Left lobe of liver (tissue), 2 donors: ENCODE measurements at places on chromosomes 16 and 17.

- DNase-seq: no peak
Observed at GRCh38 chr17:80852476-80853015, 139.1 kb upstream of the CHMP6 start.

GRCh38 chr17:16943032-16943352 lies 28.9 kb downstream of the TNFRSF13B start:
- DNase-seq: no peak

DNA sequence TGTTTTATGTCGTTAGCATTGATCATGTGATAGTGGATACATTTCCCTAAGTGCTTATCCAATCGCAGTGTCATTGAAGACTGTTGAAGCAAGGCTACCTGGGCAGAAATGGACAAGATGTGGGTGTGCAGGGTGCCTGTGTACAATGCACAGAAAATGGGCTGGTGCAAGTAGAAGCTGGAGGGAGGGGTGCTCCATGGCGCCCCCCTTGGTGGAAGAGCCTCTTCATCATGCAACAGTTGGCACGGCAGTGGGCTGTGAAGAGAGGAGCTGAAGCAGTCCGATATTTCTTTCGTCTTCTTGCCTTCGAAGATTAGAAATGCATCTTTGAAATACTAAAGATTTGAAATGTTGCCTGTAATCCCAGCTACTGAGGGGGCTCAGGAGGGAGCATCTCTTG lies 100.5 kb downstream of the PLCG2 start:
- DNase-seq: no peak

GRCh38 chr17:37310940-37311339 lies 64.8 kb upstream of the C17orf78 start:
- DNase-seq: no peak

DNA sequence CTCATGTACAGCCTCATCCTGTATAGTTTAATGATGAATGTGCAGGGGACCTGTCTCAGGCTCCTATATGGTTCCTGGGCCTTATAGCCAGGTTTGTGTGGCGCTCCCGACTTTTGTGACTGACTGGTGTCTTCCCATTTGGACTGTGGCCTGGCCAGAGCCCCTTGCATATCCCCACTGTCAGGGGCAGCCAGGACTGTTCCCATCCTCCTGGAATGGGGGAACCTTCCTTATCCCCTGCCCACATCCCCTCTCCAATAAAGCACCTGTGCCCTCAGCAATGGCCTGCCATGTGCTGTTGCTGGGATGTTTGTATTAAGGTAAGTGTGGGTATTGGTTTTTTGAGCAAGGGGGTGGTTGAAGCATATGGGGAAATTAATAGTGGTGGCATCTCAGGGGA lies 2.6 kb downstream of the B3GNT9 start:
- DNase-seq: no peak

DNA sequence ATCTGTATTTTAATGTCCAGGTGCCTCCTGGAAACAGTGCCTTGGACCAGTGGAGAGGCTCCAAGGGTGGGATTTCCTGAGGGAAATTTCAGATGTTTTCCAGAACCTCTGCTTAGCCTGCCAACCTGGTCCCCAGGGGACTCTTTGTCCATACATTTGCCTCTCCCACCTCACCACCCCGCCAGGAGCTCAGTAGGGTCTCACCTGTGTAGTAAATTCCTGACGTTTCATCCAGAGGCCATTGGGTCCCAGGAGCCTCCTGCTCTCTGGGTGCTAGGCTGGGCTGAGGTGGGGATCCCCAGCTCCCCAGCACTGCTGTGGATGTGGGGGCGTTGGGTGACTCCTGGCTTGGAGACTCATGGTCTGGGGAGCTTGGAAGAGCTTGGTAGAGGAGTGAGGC lies 2.7 kb downstream of the NLRP1 start:
- DNase-seq: no peak

DNA sequence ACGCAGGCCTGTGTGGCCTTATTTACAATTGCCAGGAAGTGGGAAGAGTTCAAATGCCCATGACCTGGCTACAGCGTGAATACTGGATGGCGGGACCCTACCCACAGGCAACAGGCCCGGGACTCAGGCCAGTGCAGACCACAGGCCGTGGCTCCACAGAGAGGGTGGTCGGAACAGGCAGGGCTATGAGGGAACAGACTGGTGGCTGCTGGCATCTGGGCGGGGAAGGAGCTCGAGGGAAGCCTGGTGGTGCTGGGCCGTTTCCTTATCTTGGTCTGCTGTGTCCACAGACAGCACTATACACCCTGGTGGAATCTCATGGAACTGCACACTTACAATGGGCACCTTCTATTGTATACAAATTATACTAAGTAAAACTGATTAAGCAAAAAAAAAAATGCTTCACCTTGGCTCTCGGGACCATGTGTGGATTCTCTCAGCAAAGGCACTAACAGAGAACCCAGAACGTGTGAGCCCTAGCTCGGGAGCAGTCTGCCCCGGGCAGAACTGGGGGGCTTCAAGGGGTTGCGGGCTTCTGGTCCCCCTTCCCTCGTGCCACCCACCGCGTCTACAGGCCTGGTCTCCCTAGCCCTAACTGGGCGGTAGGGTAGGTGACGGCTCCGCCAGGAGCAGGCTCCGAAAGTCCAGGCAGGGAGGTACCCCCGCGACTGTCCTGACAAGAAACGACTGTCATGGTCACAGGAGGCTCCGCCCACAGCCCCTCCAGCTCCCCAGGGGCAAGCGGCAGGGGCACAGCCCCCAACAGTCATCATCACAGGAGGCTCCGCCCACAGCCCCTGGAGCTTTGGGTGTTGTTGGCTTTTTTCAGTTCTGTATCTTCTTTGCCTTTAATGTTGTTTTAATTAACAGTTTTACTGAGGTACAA lies 21.8 kb downstream of the CEP131 start:
- DNase-seq: no peak

DNA sequence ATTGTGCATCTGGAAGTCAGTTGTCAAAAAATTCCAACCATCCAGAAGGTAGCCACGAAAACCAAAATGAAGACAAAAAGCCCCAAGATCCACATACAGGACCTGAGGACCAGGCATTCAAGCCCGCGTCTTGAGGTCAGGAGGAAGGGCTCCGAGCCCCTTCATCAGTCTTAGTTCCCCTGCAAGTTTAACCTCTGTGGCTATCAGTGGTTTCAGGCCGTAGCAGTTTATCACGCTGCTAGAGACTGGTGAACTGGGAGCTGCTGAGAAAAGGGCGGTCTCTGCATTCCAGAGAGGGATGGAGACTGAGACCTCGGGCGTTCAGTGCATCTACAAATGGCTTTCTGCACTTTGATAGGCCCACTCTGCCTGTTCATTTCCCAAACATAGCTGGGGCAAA lies 70.6 kb downstream of the IRF8 start:
- no peak for DNase-seq

DNA sequence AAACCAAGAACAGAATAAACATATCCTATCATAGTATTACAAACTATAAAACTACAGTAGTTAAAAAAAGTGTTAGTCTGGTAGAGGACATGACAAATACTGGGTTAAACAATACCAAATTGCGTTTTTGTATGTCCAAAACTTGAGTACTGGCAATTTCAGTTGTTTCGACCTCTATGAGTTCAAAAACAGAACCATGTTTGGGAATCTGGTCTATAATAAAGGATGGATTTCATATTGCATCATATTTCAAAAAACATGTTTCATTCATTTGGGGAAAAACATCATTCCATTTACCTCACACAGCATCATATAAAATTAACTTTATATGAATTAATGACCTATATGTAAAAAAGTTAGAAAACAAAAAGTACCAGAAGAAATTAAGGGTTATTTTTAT lies 81.8 kb downstream of the TRIM37 start:
- no peak for DNase-seq

DNA sequence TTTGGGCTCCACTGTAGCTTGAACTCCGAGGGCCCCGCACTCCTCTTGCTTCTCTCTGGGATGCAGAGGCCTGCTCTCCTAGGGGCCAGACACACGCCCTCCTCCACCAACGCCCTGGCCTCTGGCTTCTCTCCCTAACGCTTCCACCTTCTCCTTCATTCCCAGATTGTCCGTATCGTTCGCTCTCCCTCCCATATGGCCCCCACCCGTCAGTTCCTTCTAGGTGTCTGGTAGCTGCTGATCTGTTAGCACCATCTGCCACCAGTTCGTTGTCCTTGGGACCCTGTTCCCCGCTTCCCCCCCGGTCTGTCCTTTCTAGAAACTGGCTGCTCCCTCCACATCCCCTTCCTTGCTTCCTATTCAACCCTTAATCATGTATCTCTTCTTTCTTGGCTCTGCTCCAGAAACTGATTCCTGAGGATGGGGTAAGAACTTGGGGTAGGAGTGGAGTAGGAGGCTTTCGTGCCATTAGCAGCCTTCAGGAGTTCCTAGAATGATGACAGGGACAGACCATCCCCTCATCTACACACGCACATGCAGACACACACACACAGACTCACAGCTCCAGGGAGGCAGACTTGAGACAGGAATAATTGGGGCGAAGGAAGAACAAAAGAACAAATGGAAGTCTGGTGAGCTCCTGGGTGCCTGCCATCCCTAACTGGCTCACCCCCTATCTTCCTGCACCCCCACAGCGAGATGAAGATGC lies 4.3 kb downstream of the ATP1B2 start:
- DNase-seq: no peak

- no peak for DNase-seq
Observed at GRCh38 chr17:17021194-17021863, 20.9 kb upstream of the MPRIP start.

DNA sequence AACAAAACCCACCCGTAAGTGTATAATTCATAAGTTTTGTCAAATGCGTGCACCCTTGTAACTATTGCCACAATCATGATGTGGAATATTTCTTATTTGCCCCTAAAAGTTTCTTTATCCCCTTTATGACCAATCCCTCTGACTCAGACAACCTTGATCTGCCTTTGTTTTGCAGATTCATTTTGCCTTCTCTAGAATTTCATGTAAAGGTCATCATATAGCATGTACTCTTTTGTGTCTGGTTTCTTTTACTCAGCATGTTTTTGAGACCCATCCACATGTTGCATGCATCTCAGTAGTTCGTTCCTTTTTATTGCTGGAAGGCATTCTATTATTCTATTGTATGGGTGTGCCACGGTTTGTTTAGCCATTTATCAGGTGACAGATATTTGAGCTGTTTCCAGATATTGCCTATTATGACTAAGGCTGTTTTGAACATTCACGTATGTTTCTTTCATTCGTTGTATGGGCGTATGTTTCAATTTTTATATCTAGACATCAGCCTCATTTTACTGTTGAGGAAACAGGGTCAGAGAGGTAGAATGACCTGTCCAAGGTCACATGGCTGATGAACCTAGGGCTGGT lies 192.4 kb downstream of the RAB11FIP4 start:
- DNase-seq: no peak

- no peak for DNase-seq
Observed at GRCh38 chr17:10600571-10600970, 51.1 kb upstream of the MYH2 start.

DNA sequence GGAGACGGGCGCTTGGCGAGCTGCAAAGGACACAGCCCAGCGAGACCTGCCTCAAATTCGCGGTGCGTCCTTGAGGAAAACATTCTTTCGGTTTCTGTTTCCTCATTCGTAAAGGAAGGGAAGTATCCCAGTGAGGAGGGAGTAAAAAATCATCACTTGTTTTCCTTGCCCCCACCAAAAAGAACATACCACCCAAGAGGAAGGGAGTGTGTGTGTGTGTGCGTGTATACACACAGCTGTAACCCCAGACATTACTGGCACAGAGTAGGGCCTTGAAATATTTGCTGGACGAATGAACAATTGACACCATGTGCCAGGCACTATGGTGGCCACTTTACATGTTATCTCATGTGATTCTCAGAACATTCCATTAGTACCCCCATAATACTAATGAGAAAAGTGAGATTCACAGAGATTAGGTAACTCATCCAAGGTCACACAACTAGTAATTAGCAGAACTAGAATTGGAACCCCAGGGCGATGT lies 1.9 kb upstream of the MATCAP1 start:
- DNase-seq: no peak

DNA sequence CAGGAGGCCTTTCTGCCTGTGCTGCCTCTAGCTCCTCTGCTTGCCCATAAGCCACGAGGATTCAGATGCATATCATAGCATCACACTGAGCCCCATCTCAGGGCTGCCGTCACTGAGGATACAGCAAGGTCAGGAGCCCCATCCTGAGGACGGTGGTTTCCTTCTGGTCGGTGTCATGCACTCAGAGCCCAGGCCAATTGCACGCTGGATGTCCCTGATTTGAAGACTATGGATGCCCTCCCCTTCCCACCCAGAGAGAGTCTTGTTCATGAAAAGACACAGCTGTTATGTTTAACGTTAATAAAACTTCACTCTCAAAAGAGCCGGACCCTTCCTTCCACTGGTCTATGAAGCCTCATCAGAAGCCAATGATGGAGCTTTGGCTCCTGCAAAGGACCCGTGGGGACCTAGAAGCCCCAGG lies 19.9 kb downstream of the COTL1 start:
- DNase-seq: no peak

GRCh38 chr17:27549251-27549893 lies 81.6 kb upstream of the LGALS9 start:
- DNase-seq: peak; percentile 62

GRCh38 chr17:43334738-43335402 lies 63.9 kb upstream of the ARL4D start:
- DNase-seq: no peak

- DNase-seq: peak; percentile 47
Observed at GRCh38 chr17:50955160-50955559, 89.0 kb upstream of the TOB1 start.

- no peak for DNase-seq
Observed at GRCh38 chr17:17887752-17888304, 51.0 kb upstream of the SREBF1 start.

DNA sequence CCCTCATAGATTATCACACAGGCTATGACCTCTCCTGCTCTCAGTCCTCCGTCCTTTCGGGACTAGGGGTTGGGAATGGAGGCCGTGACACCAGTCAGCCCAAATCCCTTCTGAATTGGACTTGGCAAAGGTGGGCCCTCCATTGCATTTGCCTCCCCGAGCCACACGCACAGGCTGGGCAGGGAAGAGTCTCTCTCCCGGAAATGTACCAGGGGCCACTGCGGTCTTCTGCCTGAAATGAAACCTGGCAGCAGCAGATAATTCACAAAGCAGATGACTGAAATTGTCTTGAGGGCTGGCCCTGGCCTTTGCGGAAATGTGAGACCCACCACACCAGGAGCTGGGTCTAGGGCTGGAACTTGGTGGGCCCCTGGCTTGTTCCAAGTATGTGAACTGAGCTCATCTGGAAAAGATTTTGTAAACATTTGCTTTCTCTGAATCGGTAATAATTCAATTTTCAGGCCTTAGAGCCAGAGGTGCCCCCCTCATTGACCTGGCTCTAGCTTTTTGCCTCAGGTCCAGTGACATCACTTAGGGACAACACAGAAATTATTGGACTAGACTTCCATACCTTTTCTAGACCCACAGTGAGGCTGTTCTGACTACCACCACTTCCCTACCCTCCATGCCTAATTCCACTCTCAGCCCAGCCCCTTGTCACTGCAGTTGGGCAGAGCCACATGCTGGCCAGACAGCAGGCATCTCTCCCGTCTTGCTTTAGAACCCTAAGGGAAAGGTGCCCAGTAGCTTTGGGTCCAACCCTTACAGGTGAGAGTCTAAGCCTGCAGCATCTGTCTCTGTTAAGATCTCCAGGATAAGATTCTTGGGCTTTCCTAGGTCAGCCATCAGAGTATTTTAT lies 75.2 kb downstream of the CCDC182 start:
- DNase-seq: peak; percentile 22

- DNase-seq: no peak
Observed at GRCh38 chr17:15112846-15113617, 152.1 kb downstream of the PMP22 start.

- no peak for DNase-seq
Observed at GRCh38 chr16:84531671-84532111, 27.2 kb upstream of the MEAK7 start.
